ENCODE measurements at places on chromosomes 7 and 10. TPM values are rescaled to one million over a fixed set of nuclear protein-coding genes. Genes with fewer than 3 reads are reported as not detected.

Gene FKBP14
- total RNA-seq = 18.3 TPM

Gene CCDC146
- total RNA-seq = 1.7 TPM

- DNase-seq = no peak
- no peak overlapping the region for H3K4me3 ChIP-seq
- no peaks in the 10 kb centered on the region for H3K27me3 ChIP-seq
- no peak overlapping the region for H3K27ac ChIP-seq
- H3K4me1 ChIP-seq = no peaks in the 10 kb centered on the region
- no peaks in the 10 kb centered on the region for H3K36me3 ChIP-seq
Observed at GRCh38 chr7:126305671-126306070, 947.1 kb downstream of the GRM8 start.

Gene HTRA1
- 3.1 TPM for total RNA-seq

Gene CPXM2
- 1.7 TPM for total RNA-seq

DNA sequence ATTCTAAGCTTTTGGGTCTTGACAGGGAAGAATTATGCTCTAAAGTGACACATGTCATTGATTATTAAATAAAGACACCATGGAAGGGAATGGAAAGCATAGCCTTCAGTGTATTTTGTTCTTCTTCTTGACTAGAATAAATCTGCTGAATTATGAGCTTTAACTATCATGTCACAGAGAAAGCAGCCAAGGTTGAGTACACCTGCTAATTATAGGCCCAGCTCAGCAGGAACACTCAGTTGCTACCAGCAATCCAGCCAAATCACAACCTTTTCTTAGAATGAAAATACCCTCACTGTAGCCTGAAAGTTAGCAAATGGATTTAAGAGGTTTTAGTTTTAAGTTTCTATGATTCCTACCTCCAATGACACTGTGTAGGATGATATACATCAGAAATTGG, 225.3 kb upstream of the RHOBTB1 start:
- DNase-seq = no peak
- H3K4me1 ChIP-seq = no peaks in the 10 kb centered on the region
- H3K36me3 ChIP-seq = no peaks in the 10 kb centered on the region
- H3K27ac ChIP-seq = no peak overlapping the region

Gene HSPB1
- total RNA-seq = 248 TPM

DNA sequence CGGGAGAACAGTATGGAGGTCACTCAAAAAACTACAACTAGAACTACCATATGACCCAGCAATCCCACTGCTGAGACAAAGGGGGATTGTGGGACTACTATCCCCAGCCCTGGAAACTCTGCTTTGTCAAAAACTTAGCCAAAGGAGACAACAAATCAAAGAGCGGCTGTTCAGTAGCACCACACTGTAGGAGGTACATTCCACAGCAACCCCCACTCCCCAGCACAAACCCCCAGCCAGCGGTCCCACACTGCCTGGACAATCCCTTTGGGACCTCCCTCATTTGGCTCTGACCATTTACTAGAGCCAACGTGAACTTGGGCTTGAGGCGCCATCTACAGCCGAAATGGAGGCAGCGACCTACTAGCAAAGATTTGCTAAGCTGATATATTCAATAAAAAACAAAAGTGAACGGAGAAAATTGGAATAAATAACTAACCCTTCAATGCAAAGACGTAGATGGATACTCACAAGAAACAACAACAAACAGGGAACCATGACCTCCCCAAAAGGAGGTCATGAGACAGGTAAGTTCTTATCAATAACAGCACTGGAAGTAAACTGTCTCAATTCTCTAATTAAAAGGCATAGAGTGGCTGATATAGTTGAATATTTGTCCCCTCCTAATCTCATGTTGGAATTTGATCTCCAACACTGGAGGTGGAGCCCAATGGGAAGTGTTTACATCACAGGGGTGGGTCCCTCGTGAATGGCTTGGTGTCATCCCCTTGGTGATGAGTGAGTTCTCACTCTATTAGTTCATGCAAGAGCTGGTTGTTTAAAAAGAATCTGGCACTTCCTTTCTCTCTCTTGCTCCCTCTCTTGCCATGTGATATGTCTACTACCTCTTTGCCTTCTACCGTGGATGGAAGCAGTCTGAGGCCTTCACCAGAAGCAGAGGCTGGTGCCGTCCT, 119.0 kb upstream of the KCNMA1 start:
- no peaks in the 10 kb centered on the region for H3K4me1 ChIP-seq
- peak; percentile 93 for DNase-seq
- H3K27ac ChIP-seq = no peak overlapping the region

DNA sequence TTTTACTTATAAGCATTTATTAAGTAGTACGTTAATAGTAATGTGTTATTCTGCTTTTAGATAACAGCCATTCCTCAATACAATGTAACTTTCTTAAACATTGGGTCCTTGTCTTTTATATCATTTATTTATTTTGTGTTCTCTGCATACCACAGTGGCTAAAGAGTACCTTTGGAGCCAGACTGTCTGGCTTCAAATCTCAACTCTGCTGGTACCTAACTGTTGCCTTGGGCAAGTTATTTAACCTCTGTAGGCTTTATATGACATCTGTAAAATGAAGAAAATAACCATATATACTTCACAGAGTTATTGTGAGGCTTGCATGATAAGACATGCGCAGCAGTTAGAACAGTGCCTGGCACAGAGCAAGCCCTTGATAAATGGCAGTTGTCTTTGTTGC, 397.6 kb downstream of the MDFIC start:
- no peak for DNase-seq
- H3K4me1 ChIP-seq = no peaks in the 10 kb centered on the region
- H3K4me3 ChIP-seq = no peak overlapping the region
- no peaks in the 10 kb centered on the region for H3K27me3 ChIP-seq
- H3K27ac ChIP-seq = no peak overlapping the region
- no peaks in the 10 kb centered on the region for H3K36me3 ChIP-seq

DNA sequence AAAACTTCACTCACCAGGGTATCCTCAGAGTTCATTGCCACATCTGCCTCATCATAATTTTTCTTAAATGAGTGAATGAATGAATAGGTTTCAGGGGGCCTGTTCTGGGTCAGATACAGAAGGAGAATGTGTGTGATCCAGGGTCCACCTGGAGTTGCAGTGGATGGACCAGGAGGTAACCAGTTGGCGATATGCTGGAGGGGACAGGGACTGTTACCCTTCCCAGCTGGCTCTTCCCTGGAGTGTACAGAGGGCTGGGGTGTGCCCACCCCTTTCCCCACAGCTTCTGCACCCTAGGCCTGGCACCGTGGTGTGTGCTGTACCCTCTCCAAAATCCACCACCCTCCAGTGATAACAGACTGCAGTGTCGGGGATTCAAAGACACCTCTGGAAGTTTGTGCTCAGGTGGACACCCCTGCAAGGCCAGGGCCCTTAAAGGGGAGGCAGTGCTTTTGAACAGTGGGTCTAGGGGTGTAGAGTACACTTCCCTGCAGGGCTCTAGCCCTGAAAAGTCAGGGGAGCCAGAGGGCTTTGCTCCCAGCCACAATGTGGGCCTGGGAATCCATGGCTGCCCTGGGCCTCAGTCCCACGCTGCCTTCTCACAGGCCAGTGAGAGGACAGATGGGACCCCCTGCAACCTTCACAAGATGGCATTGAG, 134.4 kb upstream of the UNC5B start:
- no peaks in the 10 kb centered on the region for H3K27me3 ChIP-seq
- DNase-seq = peak; percentile 5
- H3K36me3 ChIP-seq = no peaks in the 10 kb centered on the region
- H3K27ac ChIP-seq = no peak overlapping the region
- H3K4me3 ChIP-seq = no peak overlapping the region

DNA sequence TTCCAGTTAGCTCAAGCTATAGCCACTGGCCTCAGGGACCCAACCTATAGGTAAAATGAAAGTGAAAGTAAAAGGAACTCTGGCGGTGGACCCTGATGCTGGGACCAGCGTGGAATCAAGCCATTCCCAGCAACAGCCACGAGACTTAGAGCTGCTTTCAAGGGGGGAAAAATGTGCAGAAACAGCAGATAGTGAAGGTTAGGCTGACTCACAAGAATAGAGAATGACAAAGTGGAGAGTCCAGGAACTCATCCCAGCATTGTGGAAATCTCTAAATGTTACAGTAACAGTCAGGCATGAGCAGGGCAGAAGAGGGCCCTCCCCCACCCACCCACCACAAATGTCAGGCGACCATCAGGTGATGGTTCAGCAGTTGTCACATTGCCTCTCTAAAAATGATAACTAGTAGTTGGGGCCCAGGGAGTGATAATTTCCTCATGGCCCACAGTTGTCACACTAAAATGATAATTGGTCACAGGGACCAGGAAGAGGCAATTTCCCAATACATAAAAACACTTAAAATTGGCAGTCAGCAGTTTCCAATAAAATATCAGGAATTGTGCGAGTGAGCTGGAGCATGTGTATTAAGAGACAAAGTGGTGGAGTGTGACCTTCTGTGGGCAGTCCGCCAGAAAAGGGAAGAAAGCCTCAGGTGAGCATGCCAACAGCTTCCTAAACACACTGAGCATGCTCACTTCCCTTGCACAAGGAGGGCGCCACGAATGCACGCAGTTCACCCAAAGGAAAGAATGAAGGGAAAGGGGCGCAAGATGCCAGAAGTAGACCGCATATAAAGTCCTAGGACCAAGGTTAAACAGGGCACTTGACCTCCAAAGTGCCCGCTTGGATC, 129.8 kb upstream of the PPP1R3A start:
- H3K27ac ChIP-seq = no peak overlapping the region
- H3K27me3 ChIP-seq = no peaks in the 10 kb centered on the region
- H3K4me1 ChIP-seq = no peaks in the 10 kb centered on the region
- DNase-seq = no peak

Gene FAM24A
- total RNA-seq = not detected
